ENCODE measurements at places on chromosomes 3 and 15. TPM values are rescaled to one million over a fixed set of nuclear protein-coding genes. Genes with fewer than 3 reads are reported as not detected.

DNA sequence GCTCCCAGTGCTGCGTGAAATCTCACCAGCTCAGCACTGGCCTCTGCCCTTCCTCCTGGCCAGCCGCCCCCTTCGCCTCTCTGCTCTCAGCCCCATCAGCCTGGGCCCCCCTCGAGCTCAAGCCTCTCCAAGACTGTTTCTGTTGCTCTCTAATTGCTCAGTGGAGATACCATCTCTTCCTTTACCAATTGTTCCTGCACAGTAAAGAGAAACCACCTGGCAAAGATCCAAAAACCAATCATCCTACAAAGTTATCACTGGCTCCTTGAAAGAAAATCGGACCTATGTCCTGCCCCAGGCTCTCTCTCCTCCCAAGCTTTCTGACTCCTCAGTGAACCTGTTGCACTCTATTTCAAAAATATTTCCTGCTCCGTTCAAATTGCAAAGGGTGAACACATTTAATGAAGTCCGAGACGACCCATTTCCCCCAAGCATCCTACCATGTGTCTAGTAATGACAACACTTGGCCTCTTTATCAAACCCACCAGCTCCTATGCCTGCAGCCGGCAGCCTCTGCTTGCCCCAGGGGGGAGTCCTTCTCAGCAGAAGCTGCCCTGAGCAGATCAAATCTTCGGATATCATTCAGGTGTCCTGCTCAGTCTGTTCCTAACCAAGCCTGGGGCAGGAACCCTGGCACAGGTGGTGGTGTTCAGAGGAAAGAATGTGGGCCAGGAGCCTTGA is 53.7 kb upstream of the FAM174B start:
- no peak for DNase-seq

- no peak for DNase-seq
Measured at GRCh38 chr15:52151353-52151752, 38.8 kb upstream of the BCL2L10 start.

The PRR20G gene
- polyA plus RNA-seq = not detected

- no peak for DNase-seq
Measured at GRCh38 chr15:61644550-61644949, 415.4 kb upstream of the RORA start.

DNA sequence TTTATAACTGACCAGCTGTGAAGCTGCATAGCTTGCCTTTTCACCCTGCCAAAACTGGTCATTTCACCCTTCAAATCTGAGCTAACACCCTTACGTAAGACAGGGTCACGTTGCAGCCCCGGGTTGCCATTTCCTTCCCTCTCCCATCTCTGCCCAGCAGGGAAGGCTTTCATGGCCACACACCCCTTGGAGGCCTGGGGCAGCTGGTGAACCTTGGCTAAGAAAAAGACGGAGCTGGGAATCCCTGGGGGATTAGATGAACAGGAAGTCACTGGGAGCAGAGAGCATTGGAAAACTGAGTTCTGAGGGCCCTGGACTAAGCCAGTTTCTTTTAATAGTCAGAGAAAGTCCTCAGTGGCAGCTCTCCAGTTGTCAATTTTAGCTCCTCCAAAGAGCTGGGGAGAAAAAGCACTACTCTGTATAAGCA is 67.8 kb downstream of the TTC23 start:
- DNase-seq = peak; percentile 45

GRCh38 chr3:9102240-9102981 is 139.1 kb upstream of the RAD18 start:
- no peak for DNase-seq

- DNase-seq = peak; percentile 72
Measured at GRCh38 chr3:196712514-196713413, 587 bp downstream of the PIGX start.

- DNase-seq = no peak
Measured at GRCh38 chr3:30493911-30494311, 112.5 kb upstream of the TGFBR2 start.

The TRPM1 gene
- 0.12 TPM for polyA plus RNA-seq

The BTLA gene
- 0.04 TPM for polyA plus RNA-seq

GRCh38 chr3:25897019-25897418 is 107.1 kb downstream of the OXSM start:
- DNase-seq = no peak

- DNase-seq = no peak
Measured at GRCh38 chr15:39028069-39028468, 463.5 kb upstream of the RASGRP1 start.

Measured in ovary (tissue), 10 donors.